Midbrain (tissue), 1 donor: ENCODE measurements at places on chromosomes 1 and 21.

GRCh38 chr21:28154121-28154520, 838.6 kb downstream of the LTN1 start:
- DNase-seq = no peak

- no peak for DNase-seq
Measured at GRCh38 chr1:191993549-191993948, 164.7 kb upstream of the RGS18 start.

- peak; percentile 23 for DNase-seq
Measured at GRCh38 chr1:162732566-162733335, 57.8 kb upstream of the HSD17B7 start.

DNA sequence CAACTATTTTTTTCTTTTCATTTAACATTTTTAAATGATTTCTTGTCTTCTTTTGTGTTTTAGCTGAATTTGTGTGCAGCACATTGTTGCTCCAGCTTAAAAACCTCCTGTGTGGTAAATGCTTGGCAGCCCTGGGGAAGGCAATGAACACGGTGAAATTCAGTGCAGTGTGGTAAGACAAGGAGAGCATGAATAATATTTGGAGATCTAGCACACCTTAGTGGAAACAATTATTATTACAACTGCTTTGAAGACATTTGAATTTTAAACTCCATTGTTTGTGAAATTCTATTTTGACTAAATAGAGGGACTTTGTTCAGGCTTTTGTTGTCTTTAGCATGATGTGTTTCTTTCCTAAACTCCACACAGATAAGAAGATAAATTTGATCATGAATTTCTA, 242.6 kb upstream of the CXADR start:
- DNase-seq = peak; percentile 69

DNA sequence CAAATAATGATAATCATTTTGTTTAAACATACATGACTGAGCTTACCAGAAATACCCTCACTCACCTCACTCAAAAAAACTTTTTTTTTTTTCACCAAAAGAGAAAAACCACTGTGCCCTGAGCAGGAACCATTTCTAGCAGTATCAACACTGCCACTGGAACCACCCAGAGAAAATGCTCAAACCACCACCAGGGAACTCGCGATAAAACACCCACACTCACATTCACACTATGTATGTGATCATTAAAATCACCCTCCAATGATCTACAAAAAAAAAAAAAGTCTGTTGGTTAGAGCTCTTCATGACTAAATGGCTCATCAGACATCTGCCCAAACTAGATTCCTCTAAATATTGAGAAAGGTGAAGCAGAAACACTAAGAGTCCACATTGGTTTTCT, 11.5 kb downstream of the TIAM1 start:
- DNase-seq = no peak
